COR-L47 (cell line): ENCODE measurements at places on chromosomes 2 and 18.
A peak's percentile ranks its signal among the peaks of the same experiment; 100 is the strongest.

DNA sequence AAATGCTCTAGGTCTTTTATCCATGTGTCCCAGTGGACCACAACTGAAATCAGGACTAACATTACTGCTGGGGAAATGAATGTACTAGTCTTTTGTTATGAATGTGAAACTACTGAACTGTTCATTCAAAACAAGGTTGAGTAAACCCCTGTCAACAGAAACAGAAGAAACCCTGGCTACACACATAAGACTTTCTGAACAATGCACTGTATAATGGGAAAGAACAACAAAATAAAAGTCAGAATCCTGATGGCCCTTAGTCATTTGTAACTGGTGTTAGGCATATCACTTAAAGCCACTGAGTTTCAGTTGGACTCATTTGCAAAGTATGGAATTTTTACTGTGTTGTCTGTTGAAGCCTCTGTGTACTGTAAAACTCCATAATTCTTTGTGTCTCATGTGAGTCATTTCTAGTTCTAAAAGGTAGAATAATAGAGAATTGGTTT lies 77.0 kb upstream of the UBXN4 start:
- DNase-seq: no peak

DNA sequence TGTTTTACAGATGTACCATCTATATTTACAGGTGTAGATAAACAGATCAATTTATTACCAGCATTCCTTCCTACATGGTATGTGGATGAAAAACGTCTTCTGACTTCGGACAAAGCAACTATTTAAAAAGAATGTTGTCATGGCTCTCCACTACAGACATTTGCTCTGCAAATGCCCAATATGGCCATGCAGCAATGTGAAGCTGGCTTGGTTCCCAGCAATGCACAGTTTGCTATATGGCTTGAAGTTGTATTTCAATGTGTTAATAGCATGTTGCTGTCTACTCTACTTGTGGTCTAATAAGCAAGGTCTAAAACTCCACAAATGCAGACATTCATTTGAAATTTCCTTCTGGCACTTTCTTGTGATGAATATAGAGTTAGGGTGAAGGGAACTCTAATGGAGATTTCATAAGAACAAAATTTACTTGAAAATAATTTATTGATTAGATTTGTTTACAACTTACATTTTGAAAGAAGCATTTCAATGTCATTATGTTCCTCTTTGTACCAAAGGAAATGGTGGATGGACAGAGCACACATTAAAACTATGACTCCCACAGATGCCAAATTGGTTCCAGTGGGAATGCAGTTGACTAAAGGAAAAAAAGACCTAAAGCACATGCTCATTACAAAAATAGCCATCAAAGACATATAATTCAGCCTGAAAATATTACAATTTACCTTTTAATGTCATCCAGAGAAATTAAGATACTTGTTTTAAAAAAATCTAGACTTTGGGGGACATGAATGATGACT lies 234.0 kb downstream of the DYM start:
- no peak for DNase-seq

GRCh38 chr2:85792783-85793441 lies 39.1 kb downstream of the ATOH8 start:
- DNase-seq: no peak

GRCh38 chr2:110101901-110102803 lies 13.5 kb downstream of the MALL start:
- DNase-seq: no peak

- DNase-seq: no peak
These were observed 34.7 kb downstream of the TFPI start for GRCh38 chr2:187519419-187520120.

GRCh38 chr2:168849610-168850009 lies 40.6 kb downstream of the SPC25 start:
- DNase-seq: peak; percentile 28

DNA sequence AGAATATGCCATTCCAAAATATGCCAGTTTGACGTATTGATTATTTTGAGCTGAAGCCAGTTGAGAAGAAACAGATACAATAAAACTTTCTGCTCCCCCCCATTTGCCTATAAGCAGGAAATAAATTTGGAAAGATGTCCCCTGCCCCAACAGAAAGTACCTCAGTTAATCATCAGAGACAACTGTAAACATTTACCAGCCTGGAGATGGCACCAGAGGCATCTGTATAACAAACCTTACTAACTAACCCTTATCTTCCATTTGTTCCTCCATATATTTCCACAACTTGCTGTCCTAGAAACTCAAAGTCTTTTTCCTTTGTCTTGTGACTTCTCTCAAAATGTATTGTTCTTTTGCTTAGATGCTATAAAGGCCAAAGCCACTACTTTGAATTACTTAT lies 93.8 kb downstream of the AKAIN1 start:
- DNase-seq: peak; percentile 8

GRCh38 chr2:67936969-67937368 lies 125.8 kb downstream of the C1D start:
- no peak for DNase-seq

- DNase-seq: no peak
These were observed 61.4 kb upstream of the ASAP2 start for GRCh38 chr2:9145109-9145751.

DNA sequence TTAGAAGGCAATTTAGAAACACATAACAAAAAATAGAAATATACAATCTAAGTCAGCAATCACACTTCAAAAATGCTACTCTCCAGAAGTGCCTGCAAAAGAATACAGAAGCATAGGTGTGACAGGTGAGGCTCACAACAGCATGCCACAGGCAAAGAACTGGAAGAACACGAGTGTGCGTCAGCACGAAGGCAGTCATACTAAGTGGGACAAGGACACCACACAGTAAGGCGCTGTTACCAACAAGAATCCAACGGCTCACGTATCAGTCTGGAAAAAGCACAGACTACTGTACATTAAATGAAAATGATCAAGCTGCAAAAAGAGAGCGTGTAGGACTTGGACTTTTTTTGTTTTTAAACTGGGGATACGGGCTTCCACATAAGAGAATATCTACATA lies 18.7 kb downstream of the HDLBP start:
- no peak for DNase-seq

GRCh38 chr2:135875491-135876065 lies 665 bp downstream of the MCM6 start:
- DNase-seq: peak; percentile 46

GRCh38 chr2:64114063-64114911 lies 29.9 kb downstream of the PELI1 start:
- no peak for DNase-seq

DNA sequence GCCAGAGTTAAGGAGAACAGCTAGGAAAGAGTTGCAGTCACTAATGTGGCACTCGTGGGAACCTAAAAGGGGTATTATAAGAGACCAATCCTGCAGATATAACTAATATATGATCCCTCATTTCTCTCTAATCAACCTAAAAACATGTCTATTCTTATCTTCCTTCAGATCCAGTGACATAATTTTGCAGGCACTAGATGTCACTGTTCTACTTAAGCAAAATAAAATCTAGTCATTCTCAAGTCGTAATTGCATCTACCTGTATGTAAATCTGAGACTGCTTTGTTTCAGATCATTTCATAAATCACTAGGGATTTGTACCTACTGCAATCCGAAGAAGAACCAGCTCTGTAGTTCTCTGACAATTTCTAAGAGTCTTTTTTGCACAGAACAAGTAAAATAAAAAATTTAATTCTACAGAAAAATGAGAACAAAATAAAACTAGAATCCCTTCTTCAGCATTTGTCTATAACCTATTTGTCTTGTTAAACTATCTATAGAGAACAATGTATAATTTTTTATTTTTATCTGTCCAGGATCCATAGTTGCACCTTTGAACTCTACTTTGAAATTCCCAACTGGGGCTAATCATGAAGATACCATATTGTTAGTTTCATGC lies 56.5 kb upstream of the ERBB4 start:
- peak; percentile 51 for DNase-seq
